ENCODE measurements at places on chromosomes 6 and 20.

DNA sequence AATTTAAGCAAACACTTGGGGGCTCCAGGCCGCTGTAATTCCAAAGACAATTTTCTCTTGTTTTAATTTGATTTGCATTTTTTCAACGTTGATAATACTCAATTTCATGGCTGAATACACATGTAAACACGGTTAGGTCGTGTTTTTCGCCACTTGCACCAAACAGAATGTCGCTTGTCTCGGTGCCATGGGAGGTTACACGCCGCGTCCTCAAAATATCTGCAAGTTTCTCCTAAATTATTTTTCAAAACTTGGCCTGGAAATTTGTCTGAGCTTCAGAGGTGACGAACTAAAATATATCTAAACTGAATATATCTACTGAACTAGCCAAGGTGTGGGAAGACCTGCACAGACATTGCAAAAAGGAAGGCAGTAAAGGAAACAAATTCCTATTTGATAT lies 15.0 kb downstream of the FOXA2 start:
- DNase-seq, result no peak

DNA sequence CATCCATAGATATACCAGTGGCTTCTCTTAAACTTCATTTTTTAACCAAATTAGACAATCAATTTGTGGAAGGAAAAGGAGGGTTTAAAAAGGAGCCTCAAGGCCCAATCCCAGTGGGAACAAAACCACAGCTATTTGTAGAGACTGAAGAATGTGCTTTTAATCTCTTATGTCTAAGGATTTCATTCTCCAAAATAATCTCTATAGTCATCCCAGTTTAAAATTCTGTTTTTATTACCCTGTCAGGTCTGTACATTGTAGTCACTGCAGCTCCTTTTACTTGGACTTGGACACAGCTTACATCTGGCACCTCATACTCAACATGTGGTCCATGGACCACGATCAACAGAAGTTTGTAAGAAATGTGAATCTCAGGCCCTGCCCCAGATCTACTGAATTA lies 152.1 kb upstream of the STMND1 start:
- no peak for DNase-seq

DNA sequence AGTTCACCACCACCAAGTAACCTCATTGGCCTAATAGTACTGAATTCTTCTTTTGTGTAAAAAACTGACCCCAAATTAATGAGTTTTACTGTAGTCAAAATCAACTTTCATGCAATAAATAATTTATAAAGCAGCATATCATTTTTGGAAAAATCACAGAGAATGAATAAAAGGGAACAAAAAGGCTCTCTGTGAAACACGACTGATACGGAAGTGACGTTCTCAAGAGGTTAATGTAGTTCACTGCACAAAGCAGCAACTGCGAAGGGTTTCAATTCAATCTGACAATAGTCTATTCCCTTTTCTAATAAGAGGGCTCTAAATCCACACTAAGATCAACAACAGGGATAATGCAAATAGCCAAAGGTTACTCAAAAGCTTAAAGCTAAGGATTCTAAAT lies 70.3 kb downstream of the PREP start:
- DNase-seq, result no peak

- DNase-seq, result no peak
Measured at GRCh38 chr6:33304216-33304615, 5.5 kb upstream of the RGL2 start.

DNA sequence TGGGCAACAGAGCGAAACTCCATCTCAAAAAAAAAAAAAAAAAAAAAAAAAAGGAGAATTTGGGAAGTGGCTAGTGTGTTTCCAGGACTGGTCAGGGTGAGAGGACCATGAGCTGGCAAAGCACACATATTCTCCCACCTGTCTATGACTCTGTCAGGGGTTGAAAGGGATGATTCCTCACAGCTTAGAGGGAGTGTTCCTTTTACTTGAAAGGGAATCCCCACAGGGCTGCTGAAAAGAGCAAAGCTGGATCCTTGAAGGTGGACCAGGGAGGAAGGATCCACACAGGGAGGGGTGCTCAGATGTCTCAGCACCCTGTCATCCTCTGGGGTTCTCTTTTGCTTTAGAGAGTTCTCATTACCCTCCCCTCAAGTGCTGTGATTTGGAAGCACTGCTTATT lies 13.2 kb downstream of the MRAP2 start:
- DNase-seq, result no peak

DNA sequence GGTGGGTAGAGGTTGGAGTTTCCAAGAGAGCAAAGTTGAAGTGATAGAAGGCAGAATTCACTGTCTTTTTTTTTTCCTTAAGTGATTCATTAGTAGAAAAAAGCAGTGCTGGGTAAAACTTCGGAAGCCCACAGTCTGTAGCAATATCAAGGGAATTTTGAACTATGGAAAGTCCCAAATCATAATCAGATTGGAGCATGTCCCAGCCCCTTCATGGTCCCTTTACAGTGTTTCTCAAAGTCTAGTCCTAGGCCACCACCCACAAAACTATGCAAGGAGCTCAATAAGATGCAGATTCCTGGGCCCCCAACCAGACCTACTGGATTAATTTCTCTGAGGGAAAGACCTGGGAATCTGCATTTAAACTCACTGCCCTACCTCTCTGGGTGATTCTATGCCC lies 22.6 kb downstream of the NEDD9 start:
- DNase-seq, result no peak

GRCh38 chr20:13142143-13142542 lies 78.9 kb upstream of the ISM1 start:
- no peak for DNase-seq

GRCh38 chr6:145569140-145569539 lies 166.2 kb downstream of the EPM2A start:
- DNase-seq, result no peak

GRCh38 chr6:28107506-28107905 lies 16.9 kb upstream of the ZSCAN16 start:
- no peak for DNase-seq

DNA sequence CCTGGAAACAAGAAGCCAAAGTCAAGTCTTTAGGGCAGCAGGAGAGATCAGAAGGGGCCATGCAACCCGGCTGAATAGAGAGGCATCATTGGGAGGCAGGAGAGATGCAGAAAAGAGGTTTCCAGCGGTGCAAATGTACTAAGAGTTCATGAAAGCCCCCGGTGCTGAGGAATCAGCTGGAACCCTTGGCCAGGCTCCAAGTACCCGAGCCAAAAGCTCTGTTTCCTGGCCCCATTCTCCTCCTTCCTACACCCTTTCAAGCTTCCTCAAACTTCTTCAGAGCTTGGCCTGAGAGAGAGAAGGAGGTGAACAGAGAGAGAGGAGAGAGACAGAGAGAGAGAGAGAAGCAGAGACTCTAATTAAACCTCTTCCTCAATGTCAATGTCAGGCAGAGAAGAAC lies 433.5 kb downstream of the PRKN start:
- no peak for DNase-seq

- DNase-seq, result no peak
Measured at GRCh38 chr6:15561447-15562199, 101.2 kb downstream of the DTNBP1 start.

DNA sequence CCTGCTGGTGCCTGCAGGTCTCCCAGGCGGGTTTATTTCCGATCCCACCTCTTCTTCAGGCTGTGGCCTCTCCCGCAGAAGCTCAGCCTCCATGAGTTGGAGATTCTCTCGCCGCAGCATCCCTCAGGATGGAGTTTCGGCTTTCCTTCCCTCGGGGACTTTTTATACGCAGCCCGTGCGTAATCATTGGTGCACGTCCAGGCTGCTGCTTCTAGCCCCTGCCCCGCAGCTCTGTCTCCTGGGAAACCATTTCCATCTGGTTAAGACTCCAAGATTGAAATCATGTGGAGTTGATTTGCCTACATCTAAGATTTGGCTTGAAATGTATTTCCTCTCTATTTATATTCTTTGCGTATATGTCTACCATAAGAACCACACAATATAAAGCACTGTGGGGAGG lies 46.7 kb upstream of the CARMIL1 start:
- no peak for DNase-seq

GRCh38 chr20:25285856-25286798 lies 38.2 kb downstream of the PYGB start:
- no peak for DNase-seq

GRCh38 chr6:64411226-64411625 lies 775.6 kb downstream of the PHF3 start:
- no peak for DNase-seq

- no peak for DNase-seq
Measured at GRCh38 chr20:50595433-50595895, 85.3 kb downstream of the PTPN1 start.

DNA sequence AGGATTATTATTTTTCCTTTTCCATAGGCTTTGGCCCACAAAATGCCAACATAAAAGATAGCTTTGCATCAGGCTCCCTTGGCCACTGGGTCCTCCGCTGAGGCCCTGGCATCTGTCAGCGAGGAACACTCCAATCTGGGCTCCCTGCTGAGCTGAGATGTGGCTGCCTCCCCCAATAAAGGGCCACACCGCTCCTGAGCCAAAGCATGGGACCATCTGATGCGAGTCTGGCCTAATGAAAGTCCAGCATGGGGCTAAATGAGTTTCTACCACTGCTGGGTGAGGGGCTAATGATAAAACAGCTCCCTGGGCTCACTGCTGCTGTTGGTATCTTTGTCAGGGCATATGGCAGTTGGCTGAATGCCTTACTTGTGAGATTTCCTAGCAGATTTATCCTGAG lies 817.5 kb upstream of the SLC35B3 start:
- no peak for DNase-seq

DNA sequence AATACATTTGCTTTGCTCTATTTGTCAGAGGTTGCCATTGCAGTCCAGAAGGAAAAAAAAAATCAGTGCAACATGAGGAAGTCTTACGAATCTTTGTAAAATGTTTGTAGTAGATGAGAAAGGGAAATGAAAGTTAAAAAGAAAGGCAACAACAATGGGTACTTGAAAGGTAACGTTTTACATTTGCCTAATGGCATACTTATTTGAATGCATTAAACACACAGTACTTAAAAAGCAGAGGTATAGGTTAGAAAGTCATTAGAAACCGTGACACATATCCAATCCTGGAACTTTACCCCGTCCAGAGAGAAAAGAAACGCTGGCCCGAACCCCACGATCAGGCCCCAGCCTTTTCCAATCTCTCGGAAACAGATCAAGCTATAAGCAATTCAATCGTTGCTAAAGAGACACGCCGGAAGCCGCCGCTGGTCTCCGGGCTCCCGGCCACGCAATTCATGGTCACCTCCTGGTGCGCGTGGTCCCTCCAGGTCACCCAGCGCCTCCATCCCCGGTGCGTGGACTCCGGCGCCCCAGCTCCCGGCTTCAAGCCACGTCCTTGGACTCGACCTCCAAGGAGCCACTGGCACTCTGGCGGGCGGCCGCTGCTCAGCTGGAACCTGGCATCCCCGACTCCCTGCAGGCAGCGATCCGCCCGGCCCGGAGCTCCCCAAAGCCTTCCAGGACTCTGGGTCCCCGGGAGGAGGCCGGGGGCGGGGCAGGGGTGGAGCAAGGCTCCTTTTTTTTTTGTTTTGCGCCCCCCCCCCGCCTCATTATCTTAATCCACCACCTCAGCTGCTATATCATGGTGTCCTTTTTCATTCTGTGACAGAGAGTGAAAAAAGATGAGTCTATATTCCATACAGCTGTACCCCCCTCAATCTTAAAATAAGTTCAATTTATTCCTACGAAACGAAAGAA lies at the start of gene SLC18B1:
Gene SLC18B1, minus strand, starts transcription at position 687 of the 918 bp plus-strand sequence. Its CDS starts 181 bp downstream, at position 506.
- peak; percentile 20 for DNase-seq

DNA sequence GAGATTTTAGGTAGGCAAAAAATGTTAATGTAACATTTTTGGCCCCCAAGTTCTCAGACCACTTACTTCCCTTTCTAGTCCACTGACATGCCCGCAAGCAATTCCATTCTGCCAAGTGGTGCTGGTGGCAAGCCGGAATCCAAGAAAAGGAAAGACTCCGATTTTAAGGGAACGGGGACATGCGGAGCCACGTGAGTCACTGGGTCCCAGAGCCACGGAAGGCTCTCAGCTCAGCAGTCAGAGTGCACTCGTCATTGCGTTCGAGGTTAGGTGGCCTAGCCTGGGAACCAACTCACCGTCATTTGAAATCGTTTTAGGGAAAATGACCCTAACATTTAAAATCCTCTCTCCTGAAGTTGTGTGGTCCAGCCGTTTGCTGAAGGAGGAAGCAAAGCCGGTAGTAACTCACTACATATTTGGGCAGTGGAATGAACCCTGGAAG lies 711 bp upstream of the SIRT5 start:
- peak; percentile 3 for DNase-seq

- no peak for DNase-seq
Measured at GRCh38 chr20:23536328-23536974, 31.8 kb downstream of the CST9L start.

DNA sequence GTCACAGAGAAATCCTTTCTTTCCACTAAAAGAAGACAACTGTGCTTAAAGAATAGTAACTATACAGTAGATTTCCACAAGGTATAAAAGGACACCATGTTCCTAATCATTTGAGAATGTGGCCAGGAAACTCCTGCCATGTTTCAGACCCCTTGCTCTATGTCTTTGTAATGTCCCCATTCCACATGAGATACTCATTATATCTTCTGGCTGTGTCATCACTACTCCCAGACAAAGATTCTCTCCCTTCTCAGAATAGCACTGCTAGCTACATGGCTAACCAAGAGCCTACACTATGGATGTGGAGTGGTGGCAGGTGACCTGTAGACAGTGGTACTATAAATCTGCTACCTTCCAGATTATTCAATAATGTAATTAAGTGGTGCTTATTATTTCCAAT lies 218.1 kb upstream of the MCHR2 start:
- no peak for DNase-seq

- DNase-seq, result no peak
Measured at GRCh38 chr20:23773127-23773526, 22.4 kb upstream of the CST1 start.

DNA sequence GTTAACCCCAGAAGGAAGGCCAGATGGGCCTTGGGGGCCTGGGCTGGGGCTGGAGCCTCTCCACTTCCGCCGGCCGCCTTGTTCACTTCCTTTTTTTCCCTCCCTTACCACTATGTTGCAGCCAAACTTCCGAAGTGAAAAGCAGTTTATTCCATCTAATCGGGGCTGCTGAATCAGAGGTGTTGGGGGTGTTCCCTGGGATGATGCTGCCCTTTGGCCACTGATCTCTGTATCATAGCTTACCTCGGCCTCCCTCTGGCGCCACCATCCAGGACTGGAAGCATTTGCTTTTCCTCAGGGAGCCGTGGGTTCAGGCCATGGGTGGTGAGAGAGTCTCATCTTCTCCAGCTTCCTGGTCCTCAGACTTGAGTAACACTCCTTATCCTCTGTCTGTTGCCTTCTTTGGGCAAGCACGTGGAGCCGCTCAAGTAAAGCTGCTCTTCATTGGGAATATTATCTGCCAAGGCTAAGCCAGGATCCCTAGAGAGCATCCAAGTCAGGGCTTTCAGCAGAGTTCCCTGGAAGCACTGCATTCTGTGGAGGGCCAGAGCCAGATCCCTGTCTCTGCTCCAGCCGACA lies 39.6 kb downstream of the SLX4IP start:
- no peak for DNase-seq

DNA sequence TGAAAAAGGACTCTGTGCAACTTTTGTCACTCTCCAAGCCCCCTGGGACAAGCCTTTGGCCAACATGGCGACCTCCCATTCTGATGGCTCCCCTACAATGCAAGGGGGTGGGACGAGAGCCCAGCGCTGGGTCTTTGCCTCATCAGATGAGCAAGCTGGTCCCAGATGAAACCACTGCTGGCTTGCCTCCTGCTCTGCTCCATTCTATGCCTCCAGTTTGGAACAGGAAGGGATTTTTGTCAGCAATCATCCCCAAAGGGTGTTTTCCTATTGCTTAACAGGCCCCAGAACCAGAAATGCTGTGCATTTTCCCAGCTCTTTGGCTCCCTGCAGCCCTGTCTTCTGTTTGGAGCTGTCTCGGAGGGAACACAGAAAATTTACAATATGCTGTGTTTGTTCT lies 412.7 kb downstream of the MAFB start:
- DNase-seq, result no peak
